ENCODE measurements at places on chromosomes 5 and 9.

DNA sequence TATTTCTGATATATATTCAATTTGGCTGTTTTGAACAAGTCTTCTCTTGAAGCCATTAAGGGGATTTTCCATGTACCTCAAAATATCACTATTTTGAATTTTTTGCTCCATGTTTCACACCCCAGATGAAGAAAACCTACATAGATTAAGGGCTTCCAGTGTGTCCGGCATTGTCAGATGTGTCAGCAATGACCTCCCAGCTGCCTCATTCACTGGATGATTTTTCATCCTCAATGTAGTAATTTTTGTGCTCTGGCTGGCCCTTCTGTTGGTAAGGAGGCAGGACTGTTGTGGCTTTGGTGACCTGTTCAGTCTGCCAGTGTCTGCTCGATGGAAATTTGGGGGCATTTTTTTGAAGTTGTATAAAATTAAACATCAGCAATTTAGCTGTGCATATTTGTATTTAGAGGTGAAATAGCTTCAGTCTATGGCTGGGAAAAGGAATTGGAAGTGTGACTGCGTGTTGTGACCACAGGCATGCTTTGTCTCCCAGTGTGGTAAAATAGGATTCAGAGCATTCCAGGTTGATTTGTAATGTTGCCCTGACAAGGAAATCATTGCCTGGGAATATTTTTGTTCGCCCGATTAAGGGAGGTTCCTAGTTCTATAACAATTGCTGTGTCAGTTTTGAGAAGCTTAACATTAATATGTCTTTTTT, 312.4 kb downstream of the ARHGEF28 start:
- DNase-seq = peak; percentile 96

GRCh38 chr9:18955626-18956025, 77.4 kb downstream of the SAXO1 start:
- no peak for DNase-seq

DNA sequence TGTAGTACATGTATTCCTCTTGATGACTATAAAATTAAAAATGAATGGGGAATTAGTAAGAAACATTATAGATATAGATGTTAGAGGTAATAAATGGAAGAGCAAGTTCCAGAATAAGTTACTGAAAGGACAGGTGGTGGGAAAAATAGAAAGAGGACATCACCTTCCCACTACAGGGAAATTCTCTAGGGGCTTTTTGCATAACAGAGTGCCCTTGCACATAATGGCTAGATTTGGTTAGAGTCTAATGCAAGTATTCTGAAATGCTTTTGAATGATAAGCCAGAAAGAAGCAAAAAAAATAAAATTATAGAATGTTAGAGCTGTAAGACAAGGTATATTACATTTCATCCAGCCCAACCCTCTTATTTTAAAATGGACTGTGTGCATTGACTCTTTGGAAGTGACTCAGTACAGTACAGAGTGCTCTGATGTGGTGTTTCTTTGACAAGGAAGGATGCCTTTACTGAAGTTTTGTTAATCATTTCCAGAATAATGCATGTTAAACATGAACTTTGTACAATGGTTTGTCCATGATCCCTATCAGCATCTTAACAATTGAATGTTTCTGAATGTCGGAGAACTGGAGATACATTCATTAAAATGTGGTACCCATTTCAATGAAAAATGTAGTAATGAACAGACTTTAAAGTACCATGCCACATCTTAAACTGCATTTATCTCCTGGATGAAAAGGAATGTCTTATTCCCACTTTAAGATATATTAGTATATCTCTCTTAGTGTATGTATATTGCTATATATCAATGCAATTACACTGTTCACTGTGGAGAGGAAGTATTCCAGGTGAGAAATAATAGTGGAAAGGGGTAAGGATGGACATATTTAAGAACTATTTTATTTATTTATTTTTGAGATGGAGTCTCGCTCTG, 391.1 kb downstream of the ADGRV1 start:
- no peak for DNase-seq

DNA sequence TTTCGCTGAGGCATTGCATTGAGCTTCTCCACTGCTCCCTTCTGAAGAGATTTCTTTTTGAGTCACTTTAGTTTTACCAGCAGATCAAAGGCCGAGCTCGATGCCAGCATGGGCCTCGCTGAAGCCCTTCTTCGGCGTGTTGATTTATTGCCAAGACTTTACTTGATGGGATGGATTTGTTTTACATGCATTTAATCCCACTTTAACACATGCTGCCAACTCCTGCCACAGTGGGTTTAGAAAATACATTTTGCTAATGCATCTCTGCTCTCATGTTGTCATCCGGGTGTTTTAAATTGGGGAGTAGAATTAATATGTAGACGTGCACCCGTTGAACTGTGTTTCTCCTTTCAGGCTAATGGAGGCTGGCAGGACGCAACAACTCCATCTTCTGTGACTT, 218.3 kb downstream of the PBX3 start:
- no peak for DNase-seq

DNA sequence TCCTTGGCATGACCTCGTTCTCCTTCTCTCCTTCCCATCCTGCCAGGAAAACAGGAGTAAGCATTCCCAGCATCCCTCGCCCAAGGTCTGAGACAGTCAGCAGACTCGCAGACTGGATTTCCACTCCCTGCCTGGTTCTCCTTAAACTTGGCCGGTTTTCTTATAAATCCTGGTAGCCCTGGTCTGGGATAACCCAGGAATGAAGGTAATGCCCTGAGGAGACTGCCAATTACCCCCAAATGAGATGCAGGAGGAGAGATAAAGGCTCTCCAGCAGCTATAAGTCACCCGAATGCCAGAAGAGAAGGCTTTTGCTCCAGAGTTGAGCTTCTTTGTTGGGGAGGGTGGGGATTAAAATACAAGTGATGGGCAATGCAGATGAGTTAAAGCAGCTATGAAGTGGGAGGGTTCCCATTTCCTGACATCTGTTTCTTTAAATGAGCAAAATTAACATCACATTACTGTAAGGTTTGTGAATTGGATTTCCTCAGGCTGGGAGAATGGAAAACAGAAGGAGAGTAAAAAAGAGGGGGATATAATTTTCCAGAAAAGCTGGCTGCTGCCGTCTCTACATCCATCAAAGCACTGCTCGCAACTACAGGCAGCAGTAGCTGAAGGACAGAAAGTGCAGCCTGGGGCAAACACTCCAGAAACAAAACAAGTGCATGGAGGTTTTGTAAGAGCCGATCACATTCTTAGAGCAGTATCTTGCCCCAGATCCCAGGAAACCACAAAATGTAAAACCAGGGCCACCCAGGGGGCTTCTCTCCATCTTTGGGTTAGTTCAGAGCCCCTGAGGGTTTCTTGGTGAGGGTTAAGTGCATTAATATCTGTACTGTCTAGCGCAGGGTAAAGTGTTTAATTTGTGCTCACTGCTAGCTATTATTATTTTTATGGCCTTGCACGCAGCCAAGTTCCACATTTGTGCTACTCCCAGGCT, 177.6 kb upstream of the PANK3 start:
- DNase-seq = no peak

GRCh38 chr9:37337301-37337890, 85.1 kb upstream of the GRHPR start:
- no peak for DNase-seq

DNA sequence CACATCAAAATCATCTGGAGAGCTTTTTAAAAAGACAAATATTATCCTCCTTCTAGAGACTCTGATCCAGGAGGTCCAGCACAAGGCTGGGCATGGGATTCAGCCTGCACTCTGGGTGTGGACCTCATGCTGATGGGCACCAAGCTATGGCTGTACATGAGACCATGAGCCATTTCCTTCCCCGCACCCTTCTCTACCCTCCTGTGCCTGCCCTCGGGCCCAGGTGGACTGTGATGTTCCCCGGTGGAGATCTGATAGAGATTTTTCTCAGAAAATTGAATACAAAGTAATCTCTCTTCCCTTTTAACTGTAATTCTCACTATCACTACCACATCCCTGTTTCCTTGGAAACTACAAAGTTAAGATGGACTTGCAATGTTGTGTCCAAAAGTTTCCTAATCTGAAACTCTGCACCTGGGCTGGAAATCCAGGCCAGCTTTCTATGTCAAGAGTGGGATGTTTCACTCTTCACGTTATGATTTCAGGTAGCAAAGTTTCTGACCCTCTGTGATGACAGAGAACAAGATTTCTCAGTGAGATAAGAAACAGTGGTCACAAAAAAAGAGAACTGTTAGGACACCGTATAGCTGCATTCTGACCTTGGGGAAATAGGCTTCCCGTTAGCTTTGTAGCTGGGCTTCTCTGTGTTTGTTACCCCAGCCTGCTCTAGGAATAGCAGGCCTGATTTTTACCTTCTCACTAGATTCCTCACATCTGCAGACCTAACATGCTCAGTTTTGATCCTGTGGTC, 11.5 kb downstream of the SFXN1 start:
- DNase-seq = no peak

DNA sequence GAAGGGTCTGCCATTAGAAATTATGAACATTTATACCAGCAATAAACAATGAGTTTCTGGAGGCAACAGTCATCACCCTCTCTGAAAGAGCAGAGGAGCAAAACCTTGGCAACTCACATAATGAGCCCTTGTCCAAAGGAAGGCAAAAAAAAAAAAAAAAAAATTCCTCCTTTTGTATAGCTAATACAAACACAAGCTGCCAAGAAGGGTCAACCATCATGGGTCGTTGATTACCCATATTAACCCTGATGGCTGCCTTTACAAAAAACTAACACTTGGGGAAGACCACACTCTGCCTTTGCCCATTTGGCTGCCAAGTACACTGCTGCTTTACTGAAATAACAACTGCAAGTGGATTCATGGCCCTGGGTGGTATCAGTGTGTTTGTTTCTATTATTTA, 272.7 kb downstream of the ADAMTSL1 start:
- DNase-seq = no peak

GRCh38 chr5:123659011-123659410, 147.0 kb downstream of the CSNK1G3 start:
- no peak for DNase-seq

DNA sequence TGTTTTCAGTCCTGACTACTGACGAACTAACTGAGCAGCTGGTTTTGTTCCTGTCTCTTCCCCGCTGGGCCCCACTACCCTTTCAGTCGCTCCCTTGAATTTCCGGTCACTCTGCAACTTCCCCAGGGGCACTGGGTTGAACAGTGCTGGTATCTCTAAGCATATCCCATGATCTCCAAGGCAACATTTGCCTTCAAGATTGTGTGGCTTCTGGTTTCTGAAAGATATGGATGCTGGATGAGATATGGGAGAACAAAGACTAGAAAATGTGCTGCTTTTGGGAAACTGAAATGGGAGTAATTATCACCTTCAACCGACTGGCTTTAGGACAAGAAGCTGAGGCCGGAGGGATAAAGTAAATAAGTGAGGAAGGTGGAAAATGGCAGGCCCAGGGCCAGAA, 258.2 kb upstream of the PIK3R1 start:
- DNase-seq = no peak

- no peak for DNase-seq
Measured at GRCh38 chr5:108503986-108504385, 122.1 kb upstream of the FBXL17 start.

GRCh38 chr5:142386137-142387023, 61.6 kb upstream of the SPRY4 start:
- peak; percentile 37 for DNase-seq

- no peak for DNase-seq
Measured at GRCh38 chr5:97525780-97526179, 342.7 kb upstream of the RIOK2 start.

- no peak for DNase-seq
Measured at GRCh38 chr9:127783111-127784008, 2.5 kb upstream of the CDK9 start.

- peak; percentile 67 for DNase-seq
Measured at GRCh38 chr5:6576861-6577501, 55.9 kb downstream of the NSUN2 start.

GRCh38 chr5:119304439-119305211, 51.2 kb upstream of the TNFAIP8 start:
- DNase-seq = no peak

DNA sequence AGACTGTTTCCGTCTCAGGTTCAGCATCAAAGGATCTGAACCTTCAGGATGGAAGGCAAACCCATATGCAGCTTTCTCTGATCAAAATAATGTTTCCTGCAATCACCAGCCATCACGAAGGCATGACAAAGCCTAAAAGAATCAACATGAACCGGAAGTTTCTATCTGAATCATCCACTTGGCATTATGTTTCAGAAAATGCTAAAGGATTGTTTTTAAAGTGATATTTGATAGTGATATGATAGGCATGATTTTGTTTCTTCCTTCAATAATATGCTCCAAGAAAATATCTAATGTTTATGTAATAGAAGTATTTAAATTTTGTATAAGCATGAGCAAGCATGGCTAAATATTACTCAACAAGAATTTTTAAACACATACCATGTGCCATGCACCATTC, 219.6 kb downstream of the PLK2 start:
- DNase-seq = peak; percentile 80

GRCh38 chr9:89678396-89679015, 73.7 kb downstream of the GADD45G start:
- DNase-seq = no peak

GRCh38 chr9:116987721-116988485, 300.8 kb downstream of the TRIM32 start:
- peak; percentile 35 for DNase-seq

- peak; percentile 90 for DNase-seq
Measured at GRCh38 chr5:74684900-74685851, at the start of gene HEXB. HEXB (plus strand) TSS chr5:74685233; CDS start chr5:74685261, 28 bp downstream.

DNA sequence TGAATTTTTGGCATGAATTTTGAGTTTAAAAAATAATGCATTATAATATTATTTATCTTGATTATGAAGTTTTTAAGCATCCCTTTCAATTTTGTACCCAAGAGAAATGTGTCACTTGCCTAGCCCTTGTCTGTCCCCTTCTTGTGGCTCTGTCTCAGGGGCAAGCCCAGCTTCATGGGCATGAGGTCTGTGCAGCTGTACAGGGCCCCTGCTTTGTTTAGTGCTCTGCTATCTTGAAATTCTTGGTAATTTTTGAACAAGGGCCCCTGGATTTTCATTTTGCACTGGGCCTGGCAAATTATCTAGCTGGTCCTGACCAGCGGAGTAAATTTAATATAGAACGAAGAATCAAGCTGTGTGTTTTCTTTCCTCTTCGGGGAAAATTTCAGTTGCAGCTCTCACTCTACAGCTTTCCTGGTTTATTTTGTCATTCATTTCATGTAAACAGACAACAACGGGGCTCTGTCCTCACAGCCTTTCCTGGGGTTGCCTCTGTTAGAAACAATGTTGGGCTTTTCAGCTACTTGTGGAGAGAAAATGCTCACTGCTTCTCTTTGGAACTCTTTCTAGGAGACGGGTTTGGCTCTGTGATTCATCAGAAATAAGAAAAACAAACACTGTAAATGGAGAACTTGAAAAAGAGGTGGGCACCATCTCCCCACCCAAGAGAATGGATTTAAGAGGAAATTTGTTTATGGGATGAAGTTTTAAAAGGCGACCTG, 41.1 kb downstream of the LIX1 start:
- DNase-seq = no peak

GRCh38 chr9:137482094-137482781, 23.1 kb upstream of the NSMF start:
- DNase-seq = peak; percentile 78

- DNase-seq = no peak
Measured at GRCh38 chr5:69011910-69012309, 81.9 kb upstream of the SLC30A5 start.
